Activated naive CD4-positive, alpha-beta T cell (primary cell): ENCODE measurements at places on chromosomes 1 and 21.

DNA sequence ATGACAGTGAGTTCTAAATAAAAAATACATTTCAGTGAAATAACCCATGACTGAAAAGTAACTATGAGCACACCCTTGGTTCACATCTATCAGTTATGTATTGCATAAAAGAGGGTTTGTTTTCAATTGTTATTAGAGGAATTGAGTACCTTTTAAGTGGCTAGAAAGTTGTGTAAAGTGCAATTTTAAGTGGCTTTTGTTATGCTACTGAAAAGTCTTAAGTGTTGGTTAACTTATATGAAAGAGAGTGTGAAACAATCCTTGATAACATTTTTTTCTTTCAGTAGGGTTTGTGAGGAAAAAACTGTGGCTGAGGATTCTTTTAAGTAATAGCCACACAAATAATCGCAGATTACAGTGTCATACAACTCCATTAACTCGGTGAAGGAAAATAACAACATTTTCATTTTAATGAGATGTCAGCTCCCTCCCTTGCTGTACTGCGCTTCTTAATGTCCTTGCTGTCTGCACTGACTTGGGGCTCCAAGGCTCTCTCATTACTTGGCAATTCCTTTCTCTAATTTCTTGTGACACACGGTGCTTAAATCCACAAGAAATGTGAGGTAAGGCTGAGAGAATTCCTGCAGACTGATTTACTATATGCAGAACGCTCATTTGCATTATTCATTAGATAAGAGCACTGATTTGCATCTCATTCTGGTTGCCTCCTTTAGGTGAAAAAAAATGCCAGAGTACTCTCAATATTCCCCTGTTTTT, 40.6 kb downstream of the NTNG1 start:
- DNase-seq, result no peak

- no peak for DNase-seq
These were observed 358.0 kb downstream of the DSCAM start for GRCh38 chr21:40489001-40489400.

DNA sequence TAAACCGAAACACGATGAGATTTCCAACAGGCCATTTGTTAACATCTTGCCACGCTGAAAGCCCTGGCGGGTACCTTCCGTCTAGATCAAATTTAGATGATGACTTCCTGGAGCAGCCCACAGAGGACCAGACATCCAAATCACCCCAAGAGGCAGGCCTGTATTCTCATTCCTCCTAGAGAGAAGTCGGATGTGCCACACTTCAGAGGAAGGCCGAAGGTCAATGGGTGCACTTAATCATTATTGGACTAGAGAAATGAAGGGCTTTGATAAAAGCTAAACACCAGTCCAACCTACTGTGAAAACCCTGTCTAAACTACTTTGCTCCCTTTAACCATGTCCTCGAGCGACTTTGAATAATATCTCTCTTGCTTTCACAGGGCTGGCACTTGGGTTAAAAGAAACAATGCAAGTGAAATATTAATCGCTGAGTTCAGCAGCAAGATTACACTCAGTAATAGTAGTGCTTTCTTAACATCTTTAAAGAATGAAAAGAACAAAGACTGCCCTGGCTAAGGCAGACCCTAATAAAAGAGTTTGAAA, 76.5 kb downstream of the BCAR3 start:
- no peak for DNase-seq

DNA sequence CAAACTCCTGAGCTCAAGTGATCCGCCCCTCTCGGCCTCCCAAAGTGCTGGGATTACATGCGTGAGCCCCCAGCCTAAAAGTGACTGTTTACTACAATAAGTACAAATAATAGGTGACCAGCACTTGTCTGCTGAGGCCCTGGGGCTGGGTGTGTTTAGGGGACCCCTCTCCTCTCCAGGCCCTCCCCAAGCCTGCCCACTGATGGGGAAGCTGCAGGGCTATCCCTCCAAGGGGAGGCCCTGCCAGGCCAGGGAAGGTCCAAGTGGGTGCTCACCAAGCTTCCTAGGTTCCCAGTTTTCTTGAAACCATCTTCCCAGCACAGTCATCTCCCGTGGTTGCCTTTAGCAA, 60.7 kb downstream of the H3-3A start:
- DNase-seq, result no peak

DNA sequence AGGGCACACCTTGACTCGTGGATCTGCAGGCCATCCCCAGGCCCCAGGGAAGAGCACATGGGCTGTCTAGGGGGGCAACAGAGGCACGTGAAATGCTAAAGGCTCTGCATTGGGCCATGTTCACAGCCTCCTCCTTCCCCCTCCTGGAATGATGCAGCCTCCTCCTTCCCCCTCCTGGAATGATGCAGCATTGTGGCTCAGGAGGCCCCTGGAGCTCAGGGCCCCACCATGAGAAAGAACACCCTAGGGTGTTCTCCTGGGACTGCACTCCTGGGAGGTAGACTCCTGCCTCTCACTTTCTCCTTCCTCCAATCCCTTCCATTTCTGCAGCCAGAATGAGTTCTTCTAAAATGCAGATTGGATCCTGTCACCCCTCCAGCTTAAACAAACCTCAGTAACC, 1.5 kb upstream of the IGFN1 start:
- DNase-seq, result no peak

DNA sequence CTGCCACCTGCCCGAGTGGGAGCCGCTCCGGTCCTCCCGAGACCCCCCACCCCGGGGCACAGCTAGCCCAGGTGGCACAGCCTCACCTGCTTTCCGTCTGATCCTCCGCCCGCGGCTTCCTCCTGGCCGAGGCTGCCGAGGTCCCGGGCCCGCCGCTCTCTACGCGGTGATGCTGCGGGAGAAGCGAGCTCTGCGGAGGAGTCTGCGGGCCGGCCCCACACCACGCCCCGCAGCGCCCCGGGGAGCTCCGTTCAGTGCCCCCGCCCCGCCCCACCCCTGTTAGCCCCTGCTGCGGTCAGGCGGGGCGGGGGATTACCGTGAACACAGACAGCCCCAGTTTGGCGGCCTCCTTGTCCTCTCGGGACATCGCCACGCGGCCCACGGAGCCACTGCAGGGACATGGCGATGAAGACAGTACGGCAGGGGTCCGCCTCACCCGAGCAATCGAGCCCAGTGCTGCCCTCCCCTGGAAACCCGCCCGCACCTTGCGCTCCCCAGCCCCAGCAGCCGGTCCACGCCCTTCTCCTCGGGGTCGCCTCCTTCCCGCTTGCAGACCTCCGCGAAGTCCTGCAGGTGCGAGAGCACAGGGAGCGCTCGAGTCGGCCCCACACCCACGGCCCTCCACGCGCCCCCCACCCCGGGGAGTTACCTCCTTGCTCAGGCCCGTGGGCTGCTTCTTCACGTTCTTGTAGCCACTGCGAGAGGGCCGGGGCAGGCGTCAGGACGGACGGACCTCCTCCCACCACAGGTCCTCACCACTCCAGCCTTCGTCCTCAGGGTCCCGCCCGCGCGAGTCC, 933 bp downstream of the C1orf35 start:
- peak; percentile 45 for DNase-seq

- no peak for DNase-seq
These were observed 4.1 kb downstream of the NUDT17 start for GRCh38 chr1:145849356-145850160.

DNA sequence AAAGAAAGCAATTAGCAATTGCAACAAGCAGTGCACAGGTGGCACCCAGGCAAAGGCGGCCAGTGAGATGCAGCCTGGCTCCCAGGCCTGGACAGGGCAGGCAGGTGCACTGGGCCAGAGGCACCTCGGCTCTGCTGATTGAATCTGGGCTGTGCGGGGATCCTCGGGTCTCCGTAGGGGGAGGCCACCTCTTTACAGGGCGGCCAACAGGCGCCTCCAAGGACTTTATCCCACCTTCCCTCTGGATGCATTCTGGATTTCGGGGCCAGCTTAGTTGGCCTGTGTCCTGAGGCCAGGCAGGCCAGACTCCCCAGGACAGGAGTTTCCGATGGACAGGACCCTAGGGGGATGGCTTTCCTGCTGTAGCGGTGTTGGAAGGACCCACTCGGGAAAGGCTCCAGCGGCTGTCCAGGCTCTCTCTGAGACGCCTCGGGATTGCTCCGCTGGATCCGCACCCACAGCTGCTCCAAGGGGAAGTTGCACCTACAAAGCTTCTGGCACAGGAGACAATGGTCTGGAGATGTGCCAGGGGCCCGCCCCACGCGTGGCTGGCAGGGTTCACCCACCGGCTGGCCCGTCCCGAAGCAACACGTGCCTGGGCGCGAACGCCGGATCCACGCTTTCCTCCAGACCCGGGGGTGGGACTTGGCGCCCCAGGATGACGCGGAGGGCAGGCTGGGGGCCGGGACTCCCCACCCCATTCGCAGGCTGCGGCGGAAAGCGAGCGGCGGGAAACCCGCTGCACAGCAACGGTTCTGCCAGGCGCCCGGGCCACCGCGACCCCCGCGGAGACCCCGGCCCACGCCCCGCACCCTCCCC, 810 bp downstream of the SLC19A1 start:
- DNase-seq, result peak; percentile 61

GRCh38 chr1:168091720-168092550, 44.8 kb downstream of the GPR161 start:
- DNase-seq, result no peak

DNA sequence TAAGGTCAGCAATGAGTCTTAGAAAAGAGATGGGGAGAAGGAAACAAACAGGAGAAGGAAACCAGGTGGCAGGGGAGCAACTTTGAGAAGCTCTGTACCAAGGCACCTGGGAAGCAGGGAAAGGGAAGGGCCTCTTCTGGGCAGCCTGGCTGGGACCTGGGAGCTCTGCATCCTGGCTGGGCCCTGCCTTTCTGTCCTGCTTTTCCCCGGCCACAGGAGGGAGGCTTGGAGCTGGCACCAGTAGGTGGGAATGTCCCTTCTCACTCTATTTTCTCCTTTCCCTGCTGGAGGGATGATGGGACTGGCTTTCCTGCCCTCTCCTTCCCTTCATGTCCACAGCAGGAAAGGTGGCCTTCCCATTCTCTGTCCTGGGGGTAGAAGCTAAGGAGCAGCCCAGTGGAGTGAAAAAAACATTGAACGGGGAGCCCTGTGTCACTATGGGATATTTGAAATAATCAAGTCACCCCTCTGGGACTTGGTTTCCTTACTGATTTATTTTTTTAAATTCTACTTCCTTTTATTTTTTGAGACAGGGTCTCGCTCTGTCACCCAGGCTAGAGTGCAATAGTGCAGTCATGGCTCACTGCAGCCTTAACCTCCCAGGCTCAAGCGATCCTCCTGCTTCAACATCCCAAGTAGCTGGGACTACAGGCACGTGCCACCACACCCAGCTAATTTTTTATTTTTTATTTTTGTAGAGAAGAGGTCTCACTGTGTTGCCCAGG, 5.1 kb upstream of the NES start:
- no peak for DNase-seq

- no peak for DNase-seq
These were observed 34.4 kb downstream of the WLS start for GRCh38 chr1:68197891-68198290.

DNA sequence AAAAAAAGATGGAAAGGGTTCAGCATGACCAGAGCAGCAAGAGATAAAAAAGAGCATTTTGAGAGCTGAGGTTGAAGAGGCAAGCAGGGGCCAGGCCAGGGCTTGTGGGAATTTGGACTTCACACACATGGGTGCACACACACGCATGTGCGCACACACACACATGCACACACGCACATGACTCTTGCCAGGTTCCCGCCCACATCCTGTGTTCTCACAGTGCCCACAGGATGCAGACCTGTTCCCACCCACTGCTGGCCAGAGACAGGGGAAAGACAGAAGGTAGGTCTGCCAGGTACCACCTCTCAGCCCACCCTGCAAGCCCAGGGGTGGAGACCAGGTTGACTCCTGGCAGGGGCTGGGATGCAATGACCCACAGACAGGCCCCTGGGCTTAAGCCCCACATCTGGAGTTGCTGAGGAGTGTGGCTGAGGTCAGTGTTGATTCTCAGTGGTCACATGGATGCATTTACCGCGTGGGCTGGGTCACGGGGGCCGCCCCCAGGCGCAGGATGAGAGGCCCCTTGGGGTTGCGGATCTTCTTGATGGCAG, 4.4 kb downstream of the COL16A1 start:
- no peak for DNase-seq

GRCh38 chr1:216183454-216183853, 239.8 kb downstream of the USH2A start:
- no peak for DNase-seq

DNA sequence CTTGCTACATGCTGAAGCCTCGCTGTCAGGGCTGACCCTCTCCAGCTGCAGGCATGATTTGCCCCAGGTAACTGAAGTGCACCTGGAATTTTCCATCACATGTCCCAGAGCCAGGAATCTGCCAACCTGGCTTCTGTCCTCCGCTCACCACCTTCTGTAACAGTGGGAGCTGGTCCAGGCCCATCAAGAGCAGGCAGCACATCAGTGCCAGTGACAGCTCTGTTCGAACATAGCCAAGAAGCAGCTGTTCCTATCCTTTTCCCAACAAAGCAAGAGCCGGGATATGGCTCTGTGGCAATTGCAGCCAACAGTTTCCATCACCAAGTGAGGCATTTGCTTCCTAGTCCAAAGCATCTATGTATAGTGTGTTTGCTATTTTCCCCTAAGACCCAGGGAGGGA, 42.2 kb upstream of the KANK4 start:
- no peak for DNase-seq

DNA sequence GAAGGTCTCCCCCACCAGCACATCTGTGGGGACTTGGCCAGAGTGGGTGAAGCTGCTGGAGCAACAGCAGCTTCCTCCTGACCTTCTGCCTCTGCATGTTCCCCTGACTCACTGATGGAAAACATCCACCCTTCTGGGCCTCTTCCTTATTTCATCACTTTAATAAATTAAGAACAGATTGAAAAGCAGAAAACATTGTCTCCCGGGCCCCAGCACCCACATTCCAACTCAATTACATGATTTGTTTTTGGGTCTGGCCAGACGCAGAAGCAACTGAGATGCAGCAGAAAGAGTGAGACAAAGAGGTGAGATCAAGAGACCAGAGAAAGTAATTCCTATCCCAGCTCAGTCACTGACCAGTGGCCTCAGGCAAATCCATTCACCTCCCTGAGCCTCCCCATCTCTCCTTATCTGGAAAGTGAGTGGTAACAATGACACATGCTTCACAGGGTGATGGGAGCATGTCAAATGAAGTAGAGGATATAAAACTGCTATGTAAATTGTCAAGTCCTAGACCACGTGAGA, 157.1 kb downstream of the ELAVL4 start:
- DNase-seq, result no peak

DNA sequence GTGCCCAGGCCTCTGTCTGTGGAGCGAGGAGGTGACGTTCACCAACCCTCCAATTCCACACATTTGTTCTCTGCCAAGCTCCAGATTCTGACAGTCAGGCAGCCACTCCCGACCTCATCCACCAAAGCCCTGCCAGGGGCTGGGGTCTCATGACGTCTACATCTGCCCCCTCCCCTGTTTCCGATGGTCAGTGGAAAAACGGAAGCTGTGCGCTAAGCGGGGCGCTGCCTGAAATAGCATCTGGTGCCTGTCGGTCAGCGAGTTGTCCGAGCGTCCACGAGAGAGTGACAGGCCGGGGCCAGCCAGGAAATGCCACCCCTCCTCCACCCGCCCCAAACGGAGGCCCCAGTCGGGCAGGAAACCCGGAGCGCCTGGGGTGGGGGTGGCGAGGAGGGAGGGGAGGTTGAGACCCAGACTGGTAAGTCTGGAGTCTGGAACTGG, 3.2 kb upstream of the TAL1 start:
- DNase-seq, result no peak

GRCh38 chr1:2480986-2481364, 4.9 kb downstream of the PLCH2 start:
- DNase-seq, result no peak
